Aorta (tissue), 5 donors: ENCODE measurements at places on chromosomes 5 and 9. TPM values are rescaled to one million over a fixed set of nuclear protein-coding genes. Genes with fewer than 3 reads are reported as not detected.

PCDHA1 gene
- not detected for total RNA-seq

SNCAIP gene
- total RNA-seq: 9.7 TPM

PCDHB10 gene
- total RNA-seq: 7.7 TPM

AIF1L gene
- total RNA-seq: 17.4 TPM

SLC6A18 gene
- total RNA-seq: not detected

SGCD gene
- 31.2 TPM for total RNA-seq
